NCI-H2107 (cell line): ENCODE measurements at places on chromosomes 2 and 18.
A peak's percentile ranks its signal among the peaks of the same experiment; 100 is the strongest.

DNA sequence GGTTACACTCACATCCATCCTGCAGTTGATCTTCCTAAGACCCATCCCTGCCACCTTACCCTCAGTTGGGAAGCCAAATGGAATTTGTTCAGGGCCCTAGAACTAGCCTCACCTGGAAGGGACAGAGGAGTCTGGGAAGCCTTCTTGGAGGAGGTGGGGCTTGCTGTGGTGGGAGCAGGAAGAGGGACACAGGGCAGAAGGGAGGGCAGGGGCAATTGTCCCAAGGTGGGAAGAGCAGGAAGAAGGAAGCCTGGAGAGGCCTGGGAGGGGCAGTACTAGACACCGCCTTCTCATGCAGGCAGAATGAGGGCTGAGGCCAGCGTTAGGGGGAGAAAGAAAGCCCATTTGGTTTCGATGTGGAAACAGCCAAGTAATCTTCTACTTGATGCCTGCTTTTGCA, 34.1 kb upstream of the ASPRV1 start:
- DNase-seq = no peak

- no peak for DNase-seq
These were observed 36.1 kb upstream of the TXNDC2 start for GRCh38 chr18:9849407-9850283.

- no peak for DNase-seq
These were observed 4.1 kb upstream of the TMEM177 start for GRCh38 chr2:119674711-119675500.

GRCh38 chr2:220966636-220967035, 605.5 kb downstream of the EPHA4 start:
- DNase-seq = no peak

GRCh38 chr2:200222791-200223190, 83.7 kb upstream of the SPATS2L start:
- no peak for DNase-seq

- peak; percentile 70 for DNase-seq
These were observed 16.5 kb downstream of the B3GNT7 start for GRCh38 chr2:231411831-231412617.

- DNase-seq = no peak
These were observed 17.1 kb downstream of the TMEM185B start for GRCh38 chr2:120206022-120206581.

DNA sequence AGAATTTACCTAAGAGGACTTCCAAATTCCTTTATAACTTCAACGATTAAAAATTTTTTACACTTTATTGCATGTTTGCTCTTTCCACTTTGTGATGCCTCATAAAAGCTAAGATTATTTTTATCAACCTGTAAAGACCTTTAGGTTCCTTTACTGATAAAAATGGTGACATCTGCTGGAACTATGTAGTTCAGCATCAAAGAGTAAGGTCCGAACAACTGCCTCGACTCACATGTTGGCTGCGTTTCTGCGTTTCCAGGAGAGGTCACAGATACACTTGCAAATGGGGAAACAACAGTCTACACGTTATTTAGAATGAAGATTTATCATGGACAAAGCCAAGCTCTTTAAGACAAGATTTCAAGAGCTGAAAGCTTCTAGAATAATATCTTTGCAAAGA, 18.8 kb upstream of the TMX3 start:
- DNase-seq = no peak

DNA sequence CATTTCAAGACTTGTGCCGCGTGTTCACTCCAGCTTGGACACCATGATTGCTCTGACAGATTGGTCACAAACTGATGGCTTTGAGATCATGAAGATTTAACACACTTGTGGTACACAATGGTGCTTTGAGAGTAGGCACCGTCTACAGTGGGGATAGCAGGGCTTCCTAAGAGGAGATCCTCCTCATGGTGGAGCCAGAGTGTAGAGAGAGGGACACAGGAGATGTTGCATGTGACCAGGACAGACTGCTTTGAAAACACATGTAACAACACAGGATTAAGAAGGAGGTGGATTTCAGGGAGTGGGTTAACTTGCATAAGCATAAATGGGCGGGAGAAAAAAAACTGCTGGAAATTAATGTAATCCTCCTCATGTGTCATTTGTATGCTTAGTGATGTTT, 95.7 kb upstream of the LINC00305 start:
- no peak for DNase-seq

DNA sequence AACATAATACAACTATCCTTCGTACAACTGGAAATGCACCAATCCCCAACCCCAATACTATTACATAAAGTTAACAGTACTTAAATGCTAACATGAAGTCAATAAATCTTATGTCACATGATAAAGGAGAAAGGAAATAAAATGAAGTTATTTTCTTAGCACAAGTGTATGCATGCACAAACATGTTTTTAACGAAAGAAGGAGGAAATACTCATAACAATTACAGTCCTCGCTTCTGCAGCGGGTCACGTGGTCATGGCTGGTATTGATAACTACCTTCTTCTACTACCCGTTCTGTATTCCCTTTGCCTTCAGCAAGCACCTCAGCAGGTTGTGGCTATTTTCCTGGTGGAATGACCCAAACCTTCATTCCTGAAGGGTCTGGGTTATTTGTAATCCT, 51.7 kb downstream of the PSMG2 start:
- no peak for DNase-seq

DNA sequence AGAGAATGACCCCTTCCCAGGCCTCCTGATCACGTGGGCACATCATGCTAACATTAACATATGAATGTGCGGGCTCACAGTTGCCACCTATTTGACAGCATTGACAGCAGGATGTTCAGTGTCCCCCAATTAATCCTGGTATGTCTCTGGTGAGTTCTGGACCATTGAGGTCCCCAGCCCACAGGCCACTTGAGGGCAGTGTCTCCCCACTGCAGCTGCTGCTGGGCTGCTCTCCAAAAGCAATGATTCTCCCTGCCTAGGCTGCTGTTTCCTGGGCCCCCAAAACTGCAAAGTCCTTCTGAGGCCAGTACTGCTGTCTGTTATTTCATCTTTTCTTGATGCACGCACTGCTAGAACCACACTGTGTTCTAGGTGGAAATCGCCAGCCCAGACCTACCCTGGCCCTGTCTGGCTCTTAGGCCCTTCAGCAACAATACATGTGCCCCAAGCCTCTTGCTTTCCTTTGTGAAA, 52.7 kb upstream of the MAPK4 start:
- DNase-seq = peak; percentile 74

DNA sequence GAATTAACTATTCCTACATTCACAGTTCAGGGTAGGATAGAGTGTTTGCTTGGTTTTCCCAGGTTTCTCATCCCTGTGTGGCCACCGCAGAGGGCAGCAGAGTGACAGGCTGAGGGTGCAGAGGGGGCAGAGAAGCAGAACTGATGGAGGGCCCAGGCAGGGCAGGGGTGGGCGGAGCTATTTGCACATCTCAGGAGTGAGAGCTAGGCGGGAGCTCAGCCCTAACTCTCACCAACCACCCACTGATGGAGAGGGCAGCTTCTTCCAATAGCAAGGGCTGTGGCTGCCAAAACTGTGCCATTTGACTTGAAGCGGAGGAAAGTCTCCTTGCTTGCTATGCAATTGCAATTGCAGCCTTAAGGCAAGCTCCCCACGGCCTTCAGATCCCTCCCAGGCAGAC, 12.0 kb upstream of the DARS1 start:
- DNase-seq = peak; percentile 9

DNA sequence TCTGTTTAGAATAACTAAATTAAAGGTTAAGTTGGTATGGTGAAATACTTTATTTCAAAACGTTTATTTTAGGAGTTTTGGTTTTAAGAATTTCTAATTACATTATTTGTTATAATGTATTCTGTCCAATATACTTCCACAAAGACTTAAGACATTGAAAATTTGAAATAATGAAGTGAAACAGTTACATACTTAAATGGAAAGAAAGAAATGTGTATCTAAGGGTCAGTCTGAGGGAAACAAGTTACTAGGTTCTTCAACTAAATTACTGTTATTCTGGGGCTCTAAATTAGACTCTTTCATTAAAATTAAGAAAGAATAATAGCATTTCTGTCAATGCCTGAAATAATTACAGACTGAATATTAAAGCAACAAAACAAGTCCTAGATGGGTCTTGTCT, 7.7 kb downstream of the HTR2B start:
- DNase-seq = no peak

- DNase-seq = no peak
These were observed 375.8 kb downstream of the RBM43 start for GRCh38 chr2:150885774-150886386.

DNA sequence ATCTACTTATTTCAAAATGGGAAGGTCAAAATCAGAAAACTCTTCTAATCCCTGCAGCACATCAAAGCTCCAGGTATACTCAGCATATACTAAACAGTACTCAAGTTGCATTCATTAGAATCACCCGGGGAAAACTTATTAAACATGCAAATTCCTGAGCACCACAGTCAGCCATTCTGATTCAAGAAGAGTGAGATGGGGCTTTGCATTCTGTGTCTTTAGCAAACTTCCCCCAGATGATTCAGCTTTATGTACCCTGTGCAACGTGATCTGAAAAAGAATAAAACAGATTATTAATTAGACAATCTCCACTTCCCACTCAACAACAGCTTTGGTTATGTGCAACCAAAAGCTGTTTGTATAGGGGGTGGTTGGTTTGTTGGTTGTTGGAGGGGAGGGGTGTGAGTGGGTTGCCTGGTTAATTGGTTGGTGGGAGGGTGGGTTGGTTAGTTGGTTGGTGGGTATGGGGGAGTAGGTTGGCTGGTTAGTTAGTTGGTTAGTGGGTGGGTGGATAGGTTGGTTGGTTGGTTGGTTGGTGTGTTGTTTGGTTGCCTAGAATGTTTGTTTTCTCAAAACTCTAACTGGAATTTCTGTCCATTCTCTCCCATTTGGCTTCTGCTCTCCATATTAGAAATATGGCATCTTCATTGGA, 112.5 kb upstream of the AGAP1 start:
- DNase-seq = no peak

DNA sequence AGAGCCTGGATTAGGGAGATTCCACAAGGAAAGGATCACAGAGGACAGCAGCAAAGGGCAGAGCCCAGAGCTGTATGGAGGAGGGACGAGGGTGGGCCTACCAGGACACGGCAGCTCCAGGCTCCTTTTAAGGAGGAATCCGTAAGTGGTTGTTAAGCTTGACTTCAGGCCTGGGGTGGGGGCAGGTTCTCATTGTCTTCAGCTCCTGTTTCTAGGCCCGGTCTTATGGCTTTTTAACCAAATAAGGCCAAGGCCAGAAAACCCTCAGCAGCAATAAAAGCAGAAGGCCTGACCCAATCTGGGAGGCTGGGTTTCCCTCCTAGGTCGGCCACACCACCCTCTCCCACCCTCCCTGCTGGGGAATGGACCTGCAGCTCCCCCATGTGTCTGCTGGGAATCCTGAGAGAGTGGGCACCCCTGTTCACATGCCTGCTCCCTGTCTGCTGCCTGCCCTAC, 111.2 kb downstream of the PLB1 start:
- no peak for DNase-seq

- no peak for DNase-seq
These were observed 113.1 kb upstream of the ID2 start for GRCh38 chr2:8568543-8569302.

- no peak for DNase-seq
These were observed 20.5 kb upstream of the LRPPRC start for GRCh38 chr2:44016282-44016681.

DNA sequence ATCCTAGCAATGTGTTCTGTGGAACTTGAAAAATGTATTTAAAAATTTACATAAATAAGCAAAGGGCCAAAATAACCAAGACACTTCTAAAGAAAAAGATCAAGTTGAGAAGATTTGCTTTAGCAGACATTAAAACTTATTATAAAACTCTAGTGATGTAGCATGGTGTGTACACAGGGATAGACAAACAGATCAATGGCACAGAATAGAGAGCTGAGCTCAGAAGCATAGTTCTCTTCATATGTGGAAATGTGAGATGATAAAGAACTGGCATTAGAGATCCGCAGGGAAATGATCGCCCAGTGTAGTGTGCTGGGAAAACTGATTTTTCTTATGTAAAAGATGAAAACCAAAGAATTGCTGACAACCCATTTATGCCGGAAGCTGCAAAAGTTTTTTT, 39.4 kb downstream of the SERPINB8 start:
- no peak for DNase-seq

DNA sequence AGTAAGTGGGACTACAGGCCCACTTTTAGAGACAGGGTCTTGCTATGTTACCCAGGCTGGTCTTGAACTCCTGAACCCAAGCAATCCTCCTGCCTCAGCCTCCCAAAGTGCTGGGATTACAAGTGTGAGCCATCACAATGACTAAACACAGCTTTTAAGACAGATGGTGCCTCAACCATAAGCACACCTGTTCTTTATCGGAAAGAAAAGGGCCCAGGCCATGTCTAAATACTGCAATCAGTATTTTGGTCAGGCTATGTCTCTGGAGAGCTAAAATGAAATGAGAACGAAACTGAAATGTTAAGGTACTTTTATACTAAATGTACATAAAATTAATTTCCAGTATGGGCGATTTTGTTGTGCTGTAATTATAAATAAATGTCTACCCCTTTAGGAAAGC, 69.5 kb upstream of the SPTBN1 start:
- no peak for DNase-seq

GRCh38 chr18:45081566-45082181, 401.0 kb downstream of the SETBP1 start:
- DNase-seq = no peak

- DNase-seq = no peak
These were observed 78.3 kb downstream of the PDCL3 start for GRCh38 chr2:100641125-100641435.
